Stimulated activated CD4-positive, alpha-beta T cell treated with anti-CD3 and anti-CD28 coated beads, Interleukin-4, amount 100 ng/mL, for 24 hours (primary cell): ENCODE measurements at places on chromosomes 1 and 21.

GRCh38 chr21:42277593-42277992, 37.6 kb downstream of the TFF3 start:
- DNase-seq = no peak

- no peak for DNase-seq
Observed at GRCh38 chr1:75083223-75083622, 51.0 kb upstream of the LHX8 start.

GRCh38 chr1:234326497-234327366, 46.5 kb upstream of the COA6 start:
- peak; percentile 83 for DNase-seq

DNA sequence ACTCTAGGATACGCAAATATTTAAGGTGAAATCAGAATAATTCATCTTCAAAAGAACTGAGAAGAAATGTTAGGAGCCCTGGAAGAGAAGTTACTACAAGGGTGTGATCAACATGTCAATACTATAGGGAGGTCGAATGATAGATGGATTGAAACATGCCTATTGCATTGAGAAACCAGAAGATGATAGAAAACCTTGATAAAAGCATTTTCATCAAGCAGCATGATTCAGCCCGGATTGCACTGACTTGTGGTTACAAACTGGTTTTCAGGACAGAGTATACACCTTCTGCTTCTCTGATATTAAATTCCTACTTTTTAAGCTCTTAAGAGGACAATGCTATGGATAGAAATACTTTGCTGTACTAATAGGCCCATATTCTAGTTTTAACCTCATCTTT, 164.2 kb downstream of the FMN2 start:
- DNase-seq = no peak

DNA sequence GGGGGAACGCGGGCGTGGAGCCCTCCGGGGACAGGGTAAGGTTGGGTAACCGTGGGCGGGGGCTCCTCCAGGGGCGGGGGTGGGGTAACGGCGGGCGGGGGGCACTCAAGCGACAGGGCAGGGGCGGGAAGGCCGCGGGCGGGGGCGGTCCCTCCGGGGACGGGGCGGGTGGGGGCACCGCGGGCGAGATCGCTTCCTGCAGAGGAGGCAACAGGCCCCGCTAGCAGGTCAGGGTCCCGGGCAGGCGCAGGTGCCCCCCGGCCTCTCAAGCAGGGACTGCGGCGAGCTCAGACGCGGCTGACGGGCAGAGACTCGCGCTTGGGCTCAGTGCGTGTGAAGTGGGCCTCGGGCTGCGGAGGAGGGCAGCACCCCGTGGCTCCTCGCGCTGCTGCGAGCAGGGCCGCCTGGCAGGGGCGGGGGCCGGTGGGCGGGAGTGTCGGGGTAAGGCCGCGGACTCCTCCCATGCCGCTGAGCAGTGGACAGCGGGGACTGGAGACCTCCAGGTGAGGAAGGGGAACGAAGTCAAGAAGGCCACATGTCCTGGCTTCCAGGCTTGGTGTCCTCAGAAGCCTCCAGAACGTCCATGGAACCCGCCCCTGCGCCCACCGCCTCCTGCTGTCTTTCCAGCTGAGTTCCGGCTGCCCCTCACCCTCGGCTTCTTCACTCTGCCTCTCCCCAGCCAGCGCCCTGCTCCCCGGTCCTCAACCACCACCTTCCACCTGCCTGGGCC, 627 bp upstream of the GNB1 start:
- DNase-seq = peak; percentile 69

DNA sequence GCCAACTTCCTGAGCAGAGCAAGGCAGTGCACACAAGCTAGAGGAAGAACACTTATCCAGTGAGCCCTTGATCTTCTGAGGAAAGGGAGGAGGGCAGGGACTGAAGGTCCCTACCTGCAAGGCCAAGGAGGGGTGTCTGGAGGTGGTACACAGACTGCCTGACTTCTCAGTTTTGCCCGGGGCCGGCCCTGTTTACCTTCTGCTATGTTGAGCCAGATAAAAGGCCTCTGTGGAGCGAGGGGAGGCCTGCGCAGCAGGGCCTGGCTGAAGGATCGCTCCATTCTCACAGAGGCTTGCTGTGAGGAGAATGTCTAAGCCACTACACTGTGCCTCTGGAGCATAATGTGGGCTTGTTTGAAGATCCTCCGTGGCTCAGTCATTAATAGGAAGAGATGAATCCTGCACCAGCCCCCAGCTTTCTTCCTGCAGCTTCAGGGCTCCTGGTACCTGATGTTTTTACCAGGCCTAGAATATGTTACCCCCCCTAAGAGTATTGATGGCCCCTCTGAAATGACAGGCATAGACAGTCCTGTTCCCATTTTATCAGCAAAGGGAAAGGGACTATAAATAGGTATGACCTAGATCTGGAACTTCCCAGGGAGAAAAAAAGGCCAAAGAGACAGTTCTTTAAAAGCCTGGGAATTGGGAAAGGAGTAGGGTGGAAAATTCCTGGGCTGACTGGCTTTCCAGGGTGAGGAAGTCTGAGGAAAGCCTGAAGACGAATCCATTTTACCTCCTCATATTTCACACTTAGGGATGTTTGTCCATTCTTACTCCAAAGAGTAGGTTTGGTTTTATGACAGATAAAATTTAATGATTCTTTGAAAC, 4.7 kb downstream of the POGK start:
- DNase-seq = no peak

DNA sequence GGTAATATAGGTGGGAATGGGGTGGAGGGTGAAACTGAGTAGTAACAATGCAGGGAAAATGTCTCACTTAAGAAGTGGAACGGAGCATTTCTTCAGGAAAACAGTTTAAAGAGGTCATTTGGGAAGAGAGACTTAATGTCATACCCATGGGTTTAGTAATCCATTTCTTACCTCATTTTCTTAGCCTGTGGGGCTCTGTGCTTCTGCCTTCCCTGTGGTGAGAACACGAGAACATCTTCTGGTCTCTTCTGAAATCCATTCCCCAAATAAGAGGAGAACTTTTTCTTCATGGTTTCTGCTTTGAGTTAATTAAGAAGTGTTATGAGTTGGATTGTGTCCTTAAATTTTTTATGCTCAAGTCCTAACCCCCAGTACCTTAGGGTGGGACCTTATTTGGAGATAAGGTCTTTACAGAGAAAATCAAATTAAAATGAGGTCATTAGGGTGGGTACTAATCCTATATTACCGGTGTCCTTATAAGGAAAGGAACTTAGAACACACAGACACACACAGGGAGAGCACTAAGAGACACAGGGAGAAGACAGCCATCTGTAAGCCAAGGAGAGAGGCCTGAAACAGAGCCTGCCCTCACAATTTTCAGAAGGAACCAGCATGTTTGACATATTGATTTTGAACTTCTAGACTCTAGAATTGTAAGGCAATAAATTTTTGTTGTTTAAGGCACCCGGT, 5.4 kb downstream of the CCDC190 start:
- no peak for DNase-seq

GRCh38 chr1:61391730-61392129, 309.4 kb downstream of the NFIA start:
- DNase-seq = no peak

DNA sequence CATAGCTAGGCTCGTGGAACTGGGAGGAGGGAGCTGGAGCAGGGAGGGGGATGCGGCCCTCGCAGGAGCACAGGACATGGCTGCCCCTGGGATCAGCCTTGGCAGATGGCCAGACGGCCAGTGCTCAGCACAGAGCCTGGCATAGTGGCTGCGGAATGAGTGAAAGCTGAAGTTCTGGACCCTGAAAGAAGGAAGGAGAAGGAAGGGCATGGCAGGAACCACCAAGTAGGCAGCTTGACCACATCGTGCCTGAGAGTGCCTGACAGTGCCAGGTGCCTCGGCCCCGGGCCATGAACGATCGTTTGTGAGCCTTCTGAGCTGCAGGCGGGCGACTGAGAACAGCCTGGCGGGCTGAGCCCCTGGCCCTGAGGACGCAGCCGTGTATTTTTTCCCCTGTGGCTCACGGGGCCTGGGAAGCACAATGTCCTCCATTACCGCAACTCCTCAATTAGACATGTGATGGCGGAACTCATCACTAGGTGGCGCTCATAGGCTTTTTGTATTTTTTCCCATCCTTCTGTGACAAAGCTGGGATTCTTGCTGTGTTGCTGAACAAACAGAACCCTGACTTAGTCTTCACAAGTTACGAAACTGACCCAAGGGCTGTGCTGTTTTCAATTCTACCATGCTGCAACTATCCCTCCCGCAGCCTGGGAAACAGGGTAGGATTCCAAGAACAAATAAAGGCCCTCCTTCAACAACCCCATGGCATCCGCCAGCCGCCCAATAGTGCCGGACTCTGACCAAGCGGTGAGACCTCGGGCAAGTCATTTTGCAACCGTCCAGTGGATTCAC, 29.9 kb upstream of the TMEM61 start:
- DNase-seq = peak; percentile 52

DNA sequence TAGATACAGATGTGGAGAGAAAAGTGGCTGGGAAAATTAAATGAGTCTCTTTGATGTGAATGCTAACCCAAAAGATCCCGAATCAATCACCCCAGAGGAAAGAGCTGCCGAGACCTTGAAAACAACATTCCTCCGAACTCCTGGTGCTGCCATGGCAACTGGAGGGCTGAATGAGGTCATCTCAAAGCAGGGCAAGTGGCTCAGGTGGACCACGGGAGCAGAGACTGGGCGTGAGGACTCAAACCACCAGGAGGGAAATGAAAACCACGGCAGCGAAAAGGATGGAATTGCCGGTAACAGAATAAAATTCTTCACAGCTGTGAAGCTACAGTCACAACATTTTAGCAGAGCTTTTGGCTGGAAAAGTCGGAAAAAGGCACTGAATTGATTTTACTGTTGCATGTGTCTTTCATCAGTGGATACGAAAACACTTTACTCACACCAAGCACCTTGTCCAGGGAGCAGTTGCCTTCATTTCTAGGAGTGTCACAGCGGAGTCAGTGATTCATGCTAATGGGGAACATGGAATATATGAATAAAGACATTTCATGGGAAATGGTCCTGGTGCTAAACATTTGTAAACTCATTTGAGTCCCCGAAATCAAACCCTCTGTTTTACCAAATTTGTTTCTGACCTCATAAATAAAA, 23.2 kb upstream of the BECN2 start:
- DNase-seq = no peak

GRCh38 chr21:41894922-41895557, 15.9 kb upstream of the PRDM15 start:
- no peak for DNase-seq

DNA sequence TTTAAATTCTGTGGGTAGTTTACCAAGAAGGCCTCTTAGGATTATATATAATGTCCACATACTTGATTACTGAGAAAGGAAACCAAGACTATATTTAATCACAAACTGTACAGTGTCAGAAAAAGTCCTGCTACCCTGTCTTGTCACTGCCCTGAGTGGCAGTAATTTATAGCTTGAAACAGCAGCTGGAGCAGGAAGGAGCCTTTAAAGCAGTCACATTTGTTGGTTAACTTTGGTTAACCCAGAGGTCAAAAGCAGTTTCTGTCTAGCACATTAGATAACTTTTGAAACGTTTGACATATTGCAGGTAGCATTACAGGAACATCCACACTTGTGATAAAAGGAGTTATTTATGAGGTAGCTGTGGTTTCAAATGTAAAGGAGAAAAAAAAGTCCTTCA, 161.7 kb downstream of the ROR1 start:
- no peak for DNase-seq

DNA sequence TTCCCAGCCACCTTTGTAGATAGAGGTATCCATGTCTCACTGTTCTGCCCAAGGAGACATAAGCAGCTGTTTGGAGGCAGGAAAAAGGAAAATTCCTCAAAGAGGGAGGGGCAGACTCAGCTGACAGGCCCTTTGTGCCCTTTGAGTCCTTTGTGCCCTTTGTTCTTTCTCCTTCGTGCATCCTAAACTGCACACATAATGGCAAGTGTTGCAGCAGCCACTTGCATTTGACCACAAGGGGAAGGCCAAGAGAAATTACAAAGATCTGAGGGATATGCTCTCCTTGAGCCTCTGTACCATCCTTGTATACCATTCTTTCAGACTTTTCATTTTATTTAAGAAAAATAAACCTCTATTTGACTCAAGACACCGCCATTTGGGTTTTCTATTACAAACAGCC, 71.8 kb upstream of the PKN2 start:
- no peak for DNase-seq

GRCh38 chr1:90709535-90709934, 7.6 kb downstream of the BARHL2 start:
- no peak for DNase-seq

DNA sequence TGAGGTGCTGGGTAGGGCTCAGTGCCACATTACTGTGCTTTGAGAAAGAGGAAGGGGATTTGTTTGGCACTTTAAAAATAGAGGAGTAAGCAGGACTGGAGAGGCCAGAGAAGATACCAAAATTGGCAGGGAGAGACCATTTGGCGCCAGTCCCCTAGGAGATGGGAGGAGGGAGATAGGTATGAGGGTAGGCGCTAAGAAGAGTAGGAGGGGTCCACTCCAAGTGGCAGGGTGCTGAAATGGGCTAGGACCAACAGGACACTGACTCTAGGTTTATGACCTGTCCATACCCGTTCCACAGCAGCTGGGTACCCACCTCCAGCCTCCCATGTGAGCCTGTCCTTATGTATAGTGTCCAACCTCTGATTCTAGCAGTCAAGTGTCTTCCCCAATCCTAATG, 1.0 kb upstream of the CRTC2 start:
- no peak for DNase-seq

GRCh38 chr1:9701665-9702064, 50.1 kb downstream of the PIK3CD start:
- no peak for DNase-seq

DNA sequence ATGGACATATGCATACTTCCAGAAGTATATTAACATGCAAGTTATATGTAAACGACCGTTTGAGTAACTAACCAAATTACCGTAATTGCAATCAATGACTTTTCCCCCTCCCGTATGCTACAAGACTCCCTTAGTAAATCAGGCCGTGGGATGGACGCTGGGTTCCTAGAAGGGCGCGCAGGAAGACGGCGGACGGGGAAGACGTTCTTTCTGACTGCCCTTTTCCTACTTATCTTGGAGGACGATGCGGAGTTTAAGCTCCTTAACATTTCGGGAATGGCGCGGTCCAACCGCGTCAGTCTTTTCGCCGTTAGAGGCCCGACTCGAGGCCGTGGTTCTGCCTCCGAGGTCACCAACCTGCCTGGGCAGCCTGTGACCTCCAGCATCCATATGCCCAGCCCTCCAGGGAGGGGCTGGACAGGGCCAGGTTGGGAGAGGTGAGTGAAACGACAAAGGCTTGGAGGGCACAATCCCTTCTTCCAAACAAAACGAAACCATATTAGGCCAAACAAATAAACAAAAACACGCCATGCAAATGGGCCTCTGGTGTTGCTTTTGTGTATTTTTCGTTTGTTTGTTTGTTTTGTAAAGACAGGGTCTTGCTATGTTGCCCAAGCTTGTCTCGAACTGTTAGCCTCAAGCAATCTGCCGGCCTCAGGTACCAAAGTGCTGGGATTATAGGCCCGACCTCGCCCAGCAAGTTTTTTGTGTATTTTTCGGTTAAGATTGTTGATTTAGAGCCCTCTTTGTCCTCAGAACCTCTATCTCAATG, 873 bp upstream of the PI4KB start:
- DNase-seq = no peak

DNA sequence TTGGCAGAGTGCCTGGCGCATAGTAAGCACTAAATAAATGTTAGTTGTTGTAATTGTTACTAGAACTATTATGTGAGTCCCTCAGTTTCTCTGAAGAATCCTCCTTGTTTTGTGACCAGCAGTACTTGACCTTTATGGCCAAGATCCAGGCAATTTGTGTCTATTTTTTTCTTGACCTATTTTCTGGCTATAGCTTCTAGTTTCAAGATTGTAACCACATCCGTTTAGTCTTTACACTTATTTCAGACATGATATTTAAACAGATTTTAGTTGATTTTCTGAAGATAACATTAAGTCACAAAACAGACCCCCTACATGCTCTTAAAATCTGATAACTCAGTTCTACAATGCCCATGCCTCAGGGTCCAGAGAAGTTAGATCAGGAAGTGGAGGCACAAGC, 50.3 kb downstream of the CDC7 start:
- DNase-seq = no peak

GRCh38 chr1:232150770-232151548, 479.0 kb downstream of the SIPA1L2 start:
- no peak for DNase-seq
